Activated CD8-positive, alpha-beta memory T cell treated with anti-CD3 and anti-CD28 coated beads, Interleukin-2, amount 50 U/mL, for 48 hours (primary cell): ENCODE measurements at places on chromosomes 7 and 10.
A peak's percentile ranks its signal among the peaks of the same experiment; 100 is the strongest.

GRCh38 chr7:41054960-41055661, 647.8 kb downstream of the INHBA start:
- DNase-seq = no peak

DNA sequence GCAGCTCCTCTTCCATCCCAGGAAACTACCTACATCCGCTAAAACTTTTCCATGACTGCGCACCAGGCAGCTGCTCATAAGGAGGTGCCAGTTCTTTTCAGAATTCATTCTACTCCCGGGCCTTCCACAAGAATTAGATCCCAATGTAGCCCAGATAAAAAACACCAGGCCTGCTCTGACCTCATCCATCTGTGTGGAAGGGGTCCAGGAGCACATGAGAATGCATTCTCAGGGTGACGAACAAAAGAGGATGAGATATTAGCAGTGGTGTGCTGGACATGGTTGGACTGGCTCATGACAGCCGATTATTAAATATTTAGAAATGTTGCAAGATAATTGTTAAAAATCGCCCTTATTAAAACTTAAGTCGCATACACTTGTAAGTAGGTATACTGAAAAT, 43.2 kb upstream of the STEAP1B start:
- DNase-seq = no peak

GRCh38 chr7:112161253-112162141, 44.7 kb downstream of the DOCK4 start:
- DNase-seq = no peak

GRCh38 chr7:98679741-98680140, 62.7 kb downstream of the NPTX2 start:
- DNase-seq = no peak

- DNase-seq = no peak
Observed at GRCh38 chr7:129606803-129607202, 4.7 kb upstream of the NRF1 start.

DNA sequence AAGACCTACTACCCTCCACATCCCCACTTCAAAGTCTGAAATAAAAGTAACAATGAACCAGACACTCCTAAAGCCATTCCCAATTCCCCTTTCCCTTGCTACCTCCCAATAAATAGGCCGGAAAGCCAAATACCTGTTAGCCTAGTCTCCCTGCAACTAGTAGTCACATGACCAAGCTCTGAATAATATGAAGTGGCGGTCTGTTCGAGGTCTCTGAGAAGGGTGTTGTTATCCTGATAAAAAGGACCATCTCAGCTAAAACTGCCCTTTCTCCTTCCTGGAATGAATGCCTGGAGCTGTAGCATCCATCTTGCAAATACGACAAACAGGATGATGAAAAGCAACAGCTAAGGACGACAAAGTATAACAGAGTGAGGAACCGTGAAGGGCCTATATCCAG, 6.0 kb downstream of the KIF5B start:
- no peak for DNase-seq

DNA sequence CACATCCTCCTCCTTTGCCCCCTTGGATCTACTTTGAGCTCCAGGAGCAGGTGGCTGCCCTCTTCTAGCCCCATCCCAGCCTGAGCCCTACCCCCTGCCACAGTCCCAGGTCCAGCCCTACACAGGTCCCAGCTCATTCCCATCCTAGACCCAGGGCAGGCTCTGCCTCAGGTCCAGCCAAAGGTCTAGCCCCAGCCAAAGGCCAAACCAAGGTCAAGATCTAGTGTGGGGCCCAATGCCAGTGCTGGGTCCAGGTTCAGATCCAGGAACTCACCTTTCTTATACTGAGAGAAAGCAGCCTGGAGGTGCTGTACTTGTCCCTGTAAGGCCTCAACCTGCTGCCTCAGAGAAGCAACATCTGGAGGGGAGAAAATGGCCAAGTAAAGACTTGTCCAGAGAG, 8.5 kb downstream of the SFTPD start:
- DNase-seq = no peak

- DNase-seq = no peak
Observed at GRCh38 chr10:72001033-72001395, 36.8 kb downstream of the CHST3 start.

DNA sequence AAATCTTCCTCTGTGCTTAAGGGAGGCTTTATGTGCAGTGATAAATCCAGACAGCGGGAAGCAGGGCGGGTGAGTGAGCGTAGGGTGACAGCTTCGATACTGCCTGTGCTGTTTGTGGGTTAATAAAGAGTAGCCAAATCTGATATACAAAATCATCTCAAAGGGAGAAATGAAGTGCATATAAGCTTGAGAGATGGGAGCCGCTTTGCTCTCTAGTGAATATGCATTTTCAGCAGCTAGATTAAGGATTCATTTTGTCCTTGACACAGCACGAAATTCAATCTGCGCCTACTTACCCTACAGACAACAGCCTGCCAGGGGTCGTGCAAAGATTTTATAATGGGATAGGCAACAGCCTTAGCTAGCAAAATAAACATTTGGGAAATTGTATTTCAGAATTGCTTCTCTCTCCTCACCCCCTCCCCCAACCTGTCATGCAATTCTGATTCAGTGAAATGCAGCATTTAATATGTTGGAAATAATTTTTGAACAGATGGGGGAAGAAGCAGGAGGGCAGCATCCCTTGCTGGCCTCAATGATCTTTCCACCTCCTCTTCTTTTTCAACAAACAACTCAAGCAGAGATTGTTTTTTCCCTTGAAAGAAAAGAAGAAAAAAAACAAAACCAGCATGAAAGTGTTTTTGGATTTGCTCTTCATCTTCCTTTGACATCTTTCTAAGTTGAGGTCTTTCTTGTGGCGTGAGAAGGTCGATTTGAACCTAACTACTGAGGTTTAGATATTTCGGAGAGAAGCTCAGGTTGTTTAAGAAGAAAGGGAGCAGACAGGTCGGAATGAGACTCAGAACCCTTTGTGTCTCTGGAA, 117.9 kb downstream of the AOAH start:
- DNase-seq = no peak

DNA sequence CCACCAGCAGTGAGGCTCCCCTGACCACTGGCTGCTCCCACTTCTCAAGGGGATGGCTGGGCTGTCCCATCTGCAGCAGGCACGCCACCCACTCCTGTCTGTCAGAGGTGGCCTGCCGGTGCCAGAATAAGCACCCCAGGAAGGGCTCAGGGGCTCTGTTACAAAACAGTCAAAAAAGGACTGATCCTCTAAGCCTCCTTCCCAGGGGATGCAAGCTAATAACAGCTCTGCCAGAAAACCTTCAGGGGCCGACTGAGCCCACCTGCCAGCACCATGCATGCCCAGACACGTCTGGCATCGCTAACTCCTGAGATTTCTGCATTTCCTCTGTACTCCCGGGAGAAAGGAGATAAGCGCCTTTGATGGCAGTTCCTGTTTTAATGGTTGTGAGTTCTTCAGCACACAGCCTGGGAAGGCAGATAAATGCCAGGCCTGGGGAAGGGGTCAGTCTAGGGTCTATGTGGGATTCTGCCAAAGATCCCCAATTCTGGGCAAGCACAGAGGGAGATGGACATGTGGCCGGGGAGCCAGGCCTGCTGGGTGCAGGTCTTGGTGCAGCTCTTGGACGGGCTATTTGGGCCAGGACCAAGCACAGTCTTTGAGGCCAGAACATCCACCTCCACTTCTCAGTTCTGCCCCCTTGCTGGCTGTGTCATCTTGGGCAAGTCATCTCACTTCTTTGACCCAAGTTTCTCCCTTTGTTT, 128.4 kb downstream of the ARHGAP22 start:
- peak; percentile 13 for DNase-seq

GRCh38 chr10:51147644-51148399, 73.5 kb downstream of the PRKG1 start:
- DNase-seq = no peak

DNA sequence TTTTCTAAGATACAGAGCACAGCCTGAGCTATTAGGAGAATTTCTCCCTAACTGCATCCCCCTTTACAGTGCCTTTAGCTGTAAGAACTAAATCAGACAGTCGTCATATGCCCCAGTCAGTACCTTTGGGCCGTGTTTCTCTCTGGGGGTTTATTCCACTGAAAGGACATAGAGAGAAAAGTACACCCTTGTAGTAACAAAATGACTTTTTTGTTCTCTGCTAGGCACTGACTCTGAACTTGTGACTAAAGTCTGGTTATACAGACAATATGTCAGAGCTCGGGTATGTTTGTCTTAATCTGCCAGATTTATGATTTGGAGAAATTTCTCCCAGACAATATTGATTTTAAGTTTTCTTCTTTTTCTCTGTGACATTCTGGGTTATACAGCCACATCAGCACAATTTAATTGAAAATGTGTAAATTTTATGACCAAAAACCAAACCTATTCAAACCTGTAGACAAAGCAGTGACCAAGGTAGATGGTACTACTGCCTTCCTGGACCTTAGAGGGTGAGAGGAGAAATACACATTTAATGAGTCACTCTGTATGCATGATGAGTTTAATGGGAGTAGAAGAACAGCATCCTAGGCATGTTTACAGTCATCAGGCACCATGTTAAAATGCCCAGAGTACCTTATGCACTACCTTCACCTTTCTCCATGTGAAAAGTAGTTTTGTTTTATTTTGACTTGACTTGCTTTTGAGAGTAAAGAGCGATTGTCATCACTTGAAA, 156.1 kb upstream of the PLXDC2 start:
- DNase-seq = no peak

DNA sequence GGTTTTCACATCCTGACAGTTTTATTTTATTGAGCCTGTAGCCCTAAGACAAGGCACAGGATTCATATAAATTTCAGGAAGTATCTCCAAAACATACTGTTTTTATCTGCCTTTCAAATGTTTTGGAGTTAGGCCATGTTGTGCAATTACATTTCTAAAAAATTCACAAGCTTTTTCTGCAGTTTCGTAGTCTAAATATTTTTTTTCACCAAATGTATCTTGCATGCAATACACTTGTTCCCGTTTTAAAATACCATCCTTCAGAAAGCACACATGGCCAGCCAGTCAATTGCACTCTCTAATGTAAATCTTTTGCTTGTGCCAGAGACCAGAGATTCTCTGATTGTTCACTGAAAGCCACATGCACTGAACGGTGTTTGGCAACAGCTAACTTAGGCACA, 161.5 kb upstream of the PRKCQ start:
- no peak for DNase-seq
